Renal pelvis (tissue), 12 donors: ENCODE measurements at places on chromosomes 5 and 9. TPM values are rescaled to one million over a fixed set of nuclear protein-coding genes. Genes with fewer than 3 reads are reported as not detected.

DNA sequence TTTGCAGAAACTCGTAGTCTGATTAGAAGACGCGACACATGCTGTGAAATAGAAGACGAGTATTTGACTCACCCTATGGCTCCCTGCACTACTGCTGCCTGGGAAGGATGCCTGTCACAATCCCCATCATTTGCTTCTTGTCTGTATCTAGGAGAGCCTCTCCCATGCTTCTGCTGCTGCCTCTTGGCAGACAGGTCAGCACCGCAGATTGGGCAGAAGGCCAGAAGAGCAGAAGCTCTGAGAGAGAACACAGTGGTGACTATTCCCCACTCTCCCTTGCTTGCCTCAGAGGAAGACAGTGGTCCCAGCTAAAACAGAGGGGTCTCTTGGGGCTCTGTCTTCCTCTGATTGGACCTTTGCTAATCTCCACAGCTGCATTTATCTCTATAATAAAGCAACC, 84.0 kb upstream of the SMIM32 start:
- DNase-seq = no peak

GRCh38 chr5:120007598-120007997, 378.2 kb downstream of the FAM170A start:
- no peak for DNase-seq

DNA sequence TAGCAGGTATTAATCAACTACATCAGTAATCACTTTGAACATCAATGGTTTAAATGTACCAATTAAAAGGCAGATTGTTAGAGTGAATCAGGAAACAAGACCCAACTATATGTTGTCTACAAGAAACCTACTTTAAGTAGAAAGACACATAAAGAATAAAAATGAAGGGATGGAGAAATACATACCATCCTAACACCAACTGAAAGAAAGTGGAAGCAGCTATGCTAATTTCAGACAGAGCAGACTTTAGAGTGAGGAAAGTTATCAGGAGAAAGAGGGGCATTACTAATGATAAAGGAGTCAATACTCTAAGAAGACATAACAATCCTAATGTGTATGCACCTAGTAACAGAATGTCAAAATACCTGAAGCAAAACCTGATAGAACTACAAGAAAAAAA, 125.8 kb downstream of the NR6A1 start:
- no peak for DNase-seq

DNA sequence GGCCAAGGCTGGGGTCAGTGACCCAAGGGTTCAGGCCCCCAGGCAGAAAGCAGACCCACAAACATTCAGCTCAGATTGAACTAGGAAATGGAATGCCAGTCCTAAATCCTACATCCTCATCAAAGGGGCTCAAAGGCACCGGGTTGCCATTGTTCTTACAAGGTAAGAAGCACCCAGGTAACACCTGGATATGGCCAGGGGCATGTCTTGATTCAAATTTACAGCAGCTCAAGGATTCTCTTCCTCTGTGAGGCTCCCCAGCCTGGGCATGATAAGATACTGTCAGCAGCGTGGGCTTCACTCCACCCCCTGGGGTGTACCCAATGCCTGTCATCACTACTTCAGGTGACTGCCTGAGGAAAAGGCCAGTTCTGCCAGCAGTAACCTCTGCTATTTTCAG, 92.1 kb upstream of the FSTL4 start:
- no peak for DNase-seq

DNA sequence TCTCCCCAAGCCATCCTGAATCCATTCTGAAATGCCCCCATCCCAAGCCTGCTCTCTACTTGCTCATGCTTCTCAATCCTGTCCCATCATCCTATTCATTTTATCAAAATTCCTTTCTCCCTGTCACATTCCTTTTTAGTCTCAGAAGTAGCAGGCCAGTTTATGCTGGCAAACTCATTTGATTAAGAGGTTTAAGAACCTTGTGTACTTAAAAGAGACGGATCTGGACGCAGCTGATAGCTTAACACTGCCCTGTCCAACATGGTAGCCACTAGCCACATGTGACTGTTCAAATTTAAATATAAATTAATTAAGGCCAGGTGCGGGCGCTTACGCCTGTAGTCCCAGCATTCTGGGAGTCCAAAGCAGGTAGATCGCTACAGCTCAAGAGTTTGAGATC, 5.6 kb upstream of the KCNV2 start:
- no peak for DNase-seq

GRCh38 chr5:78287833-78288232, 6.7 kb downstream of the AP3B1 start:
- DNase-seq = no peak

DNA sequence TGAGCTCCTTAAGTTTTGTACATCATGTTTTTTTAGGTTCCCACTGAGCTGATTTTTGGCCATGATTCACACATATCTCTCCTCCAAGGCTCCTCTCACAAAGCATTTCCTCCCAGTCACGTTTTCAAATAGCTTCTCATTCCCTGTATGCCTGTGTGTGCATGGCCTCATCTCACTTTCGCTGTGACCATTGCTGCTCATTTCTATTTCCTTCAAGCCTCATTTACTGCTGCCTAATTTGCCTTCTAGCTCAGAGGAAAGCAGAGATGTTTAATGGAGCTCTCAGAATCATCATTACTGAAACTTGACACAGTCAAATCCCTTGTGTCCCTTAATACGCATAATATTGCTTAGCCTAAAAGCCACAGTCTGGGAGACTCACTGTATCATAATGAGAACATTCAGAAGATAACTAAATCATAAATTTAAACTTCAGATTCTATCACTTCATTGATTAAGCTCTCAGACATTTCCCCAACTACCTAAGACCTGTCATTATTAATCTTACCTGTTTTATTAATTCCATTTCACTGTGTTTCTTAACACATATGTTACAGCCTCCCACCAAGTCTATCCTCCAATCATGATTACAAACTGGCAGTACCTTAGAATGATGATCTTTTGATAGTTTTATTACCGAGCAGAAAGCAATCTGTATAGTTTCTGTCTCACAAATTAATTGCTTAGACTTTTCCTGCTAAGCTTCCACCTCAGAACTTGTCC, 278.3 kb upstream of the PTGER4 start:
- no peak for DNase-seq

GRCh38 chr5:82808960-82809359, 268.2 kb downstream of the TMEM167A start:
- DNase-seq = no peak

DNA sequence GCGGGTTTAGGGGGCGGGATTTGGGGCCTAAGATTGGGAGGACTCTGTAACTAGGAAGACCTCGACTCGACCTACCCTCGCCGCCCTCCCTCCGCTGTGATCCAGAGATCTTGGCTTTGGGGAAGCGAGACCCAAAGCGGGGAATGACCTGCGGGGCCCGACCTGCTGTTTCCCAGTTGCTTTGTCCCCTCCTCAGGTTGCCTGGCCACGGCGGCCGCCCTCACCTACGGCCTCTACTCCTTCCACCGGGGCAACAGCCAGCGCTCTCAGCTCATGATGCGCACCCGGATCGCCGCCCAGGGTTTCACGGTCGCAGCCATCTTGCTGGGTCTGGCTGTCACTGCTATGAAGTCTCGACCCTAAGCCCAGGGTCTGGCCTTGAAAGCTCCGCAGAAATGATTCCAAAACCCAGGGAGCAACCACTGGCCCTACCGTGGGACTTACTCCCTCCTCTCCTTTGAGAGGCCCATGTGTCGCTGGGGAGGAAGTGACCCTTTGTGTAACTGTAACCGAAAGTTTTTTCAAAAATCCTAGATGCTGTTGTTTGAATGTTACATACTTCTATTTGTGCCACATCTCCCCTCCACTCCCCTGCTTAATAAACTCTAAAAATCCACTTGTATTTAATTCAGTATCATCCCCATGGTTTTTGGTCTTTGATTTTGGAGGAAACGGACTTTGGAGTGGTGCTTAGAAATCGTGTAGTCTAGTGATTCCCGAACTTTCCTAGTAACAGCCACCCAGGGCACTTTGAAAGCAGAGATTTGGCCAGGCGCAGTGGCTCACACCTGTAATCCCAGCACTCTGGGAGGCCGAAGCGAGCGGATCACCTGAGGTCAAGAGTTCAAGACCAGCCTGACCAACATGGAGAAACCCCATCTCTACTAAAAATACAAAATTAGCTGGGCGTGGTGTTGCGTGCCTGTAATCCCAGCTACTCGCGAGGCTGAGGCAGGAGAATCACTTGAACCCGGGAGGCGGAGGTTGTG, 878 bp downstream of the HIGD2A start:
- DNase-seq = no peak

DNA sequence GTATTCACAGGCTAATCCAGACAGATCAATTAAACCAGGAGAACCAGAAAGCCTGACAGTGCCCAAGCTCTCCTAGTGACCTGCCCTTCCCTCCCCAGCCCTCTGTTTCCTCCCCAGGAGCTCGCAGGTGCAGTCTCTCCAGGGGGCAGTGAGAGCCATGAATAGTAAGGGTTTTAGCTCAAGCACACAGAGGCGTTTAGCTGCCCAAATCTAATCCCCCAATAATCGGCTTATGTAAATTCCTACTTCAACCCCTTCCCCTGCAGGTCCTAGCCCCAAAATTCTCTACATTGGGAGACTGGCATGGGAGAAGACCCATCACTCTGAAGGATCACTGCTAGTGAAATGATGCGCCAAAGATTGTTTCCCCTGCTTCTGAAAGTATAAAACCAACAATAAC, 10.5 kb upstream of the TAL2 start:
- DNase-seq = no peak

SPINK6 gene
- not detected for polyA plus RNA-seq

PCDHGA11 gene
- polyA plus RNA-seq = 4.9 TPM

C9orf40 gene
- 6.4 TPM for polyA plus RNA-seq

PRUNE2 gene
- polyA plus RNA-seq = 16.8 TPM
